ENCODE measurements at places on chromosomes 1 and 21. TPM values are rescaled to one million over a fixed set of nuclear protein-coding genes. Genes with fewer than 3 reads are reported as not detected.

The TSSK3 gene
- total RNA-seq: 6.1 TPM

The ZNF683 gene
- total RNA-seq: not detected

The VSIG8 gene
- not detected for total RNA-seq

The MTARC2 gene
- total RNA-seq: 9.2 TPM

The VANGL2 gene
- total RNA-seq: 5.5 TPM

The SDC3 gene
- total RNA-seq: 0.71 TPM

The WLS gene
- not detected for total RNA-seq
